ENCODE measurements at places on chromosomes 5 and 9.

DNA sequence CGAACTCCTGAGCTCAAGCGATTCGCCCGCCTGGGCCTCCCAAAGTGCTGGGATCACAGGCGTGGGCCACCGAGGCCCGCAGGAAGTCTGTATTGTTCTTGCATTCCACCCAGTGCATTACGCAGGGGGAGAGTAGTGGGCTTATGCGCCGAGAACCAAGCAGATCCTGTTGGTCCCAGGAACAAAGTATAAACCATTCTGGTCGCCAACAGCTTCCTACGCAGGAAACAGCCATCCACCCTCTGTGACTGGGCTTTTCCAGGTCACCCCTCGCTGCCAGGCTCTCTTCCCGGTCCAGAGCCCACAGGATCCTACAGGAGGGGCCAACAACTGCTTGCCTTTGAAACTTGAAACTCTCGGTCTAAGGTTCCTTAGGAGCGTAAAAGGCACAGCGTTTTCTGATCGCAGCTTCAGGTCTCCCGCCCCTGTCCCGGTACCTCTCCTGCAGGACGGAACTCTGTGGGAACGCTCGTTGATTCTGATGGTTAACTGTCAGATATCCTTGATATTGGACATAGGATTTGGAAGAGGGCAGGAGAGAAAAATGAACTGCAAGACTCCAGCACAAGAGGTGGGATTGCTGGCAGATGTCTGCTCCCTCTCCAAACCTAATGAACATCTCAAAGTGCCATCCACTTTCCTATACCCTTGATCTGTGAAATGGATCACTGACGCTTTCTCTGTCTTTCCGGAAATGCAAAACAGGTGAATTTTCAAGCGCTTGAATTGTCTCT is 4.2 kb upstream of the ANXA2R start:
- no peak for DNase-seq

DNA sequence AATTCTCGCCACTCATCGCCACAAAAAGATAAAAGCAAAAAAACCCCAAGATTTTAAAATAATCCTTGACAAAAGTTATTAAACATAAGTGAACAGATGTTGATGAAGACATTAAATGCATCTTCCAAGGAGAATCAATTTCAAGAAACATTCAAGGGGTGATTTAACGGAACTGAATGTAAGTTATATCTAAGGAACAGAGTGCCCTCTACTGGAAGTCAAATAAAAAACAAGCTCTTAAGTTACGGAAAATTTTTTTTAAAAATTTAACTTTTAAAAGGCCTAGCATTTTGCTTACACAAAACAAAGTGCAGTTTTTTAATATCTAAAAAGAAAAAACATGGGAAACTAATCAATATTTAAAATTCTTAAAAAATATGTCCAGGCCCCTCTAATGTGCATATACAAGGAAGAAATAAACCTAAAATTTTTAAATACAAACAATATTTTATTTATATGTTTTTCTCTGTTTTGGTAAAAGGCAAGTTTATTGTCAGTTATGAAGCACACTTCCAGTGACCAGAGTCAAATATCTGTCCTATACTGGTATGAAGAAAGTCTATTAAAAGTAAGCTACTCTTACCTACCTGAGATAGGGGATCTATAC is 28.0 kb downstream of the TEX10 start:
- DNase-seq: no peak

DNA sequence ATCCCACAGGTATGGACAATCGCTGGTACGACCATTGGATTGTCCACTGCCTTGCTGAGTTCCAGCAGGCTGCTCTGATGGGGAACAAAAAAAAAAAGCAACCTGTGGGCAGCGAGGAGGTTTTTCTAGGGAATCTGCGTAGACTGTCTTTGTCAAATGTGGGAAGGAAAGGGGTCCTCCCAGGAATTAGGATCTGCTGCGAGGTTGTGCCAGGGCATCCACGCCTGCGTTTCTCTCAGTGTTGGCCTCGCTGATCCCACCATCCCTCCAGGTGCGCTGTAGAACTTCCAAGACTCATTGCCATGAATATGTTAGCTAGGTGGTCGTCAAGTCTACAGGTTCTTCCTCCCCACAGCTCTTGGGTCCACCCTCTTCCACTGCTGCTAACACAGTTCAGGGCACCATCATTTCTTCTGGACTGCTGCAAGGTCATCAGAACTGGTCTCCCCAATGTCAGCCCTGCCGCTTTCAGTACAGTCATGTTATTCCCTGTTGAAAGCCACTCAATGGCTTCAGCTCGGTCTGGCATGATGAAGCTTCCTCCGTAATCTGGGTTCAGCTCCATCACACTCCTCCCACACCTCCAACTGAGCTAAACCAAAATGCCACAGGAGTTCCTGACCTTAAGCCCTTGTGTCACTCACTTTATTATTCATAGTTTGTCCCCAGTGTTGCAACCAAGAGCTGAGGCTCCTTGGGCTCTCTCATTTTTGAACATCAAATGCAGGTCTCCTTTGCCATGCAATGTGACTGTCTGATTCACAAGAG is 79.5 kb upstream of the DMRT1 start:
- no peak for DNase-seq

DNA sequence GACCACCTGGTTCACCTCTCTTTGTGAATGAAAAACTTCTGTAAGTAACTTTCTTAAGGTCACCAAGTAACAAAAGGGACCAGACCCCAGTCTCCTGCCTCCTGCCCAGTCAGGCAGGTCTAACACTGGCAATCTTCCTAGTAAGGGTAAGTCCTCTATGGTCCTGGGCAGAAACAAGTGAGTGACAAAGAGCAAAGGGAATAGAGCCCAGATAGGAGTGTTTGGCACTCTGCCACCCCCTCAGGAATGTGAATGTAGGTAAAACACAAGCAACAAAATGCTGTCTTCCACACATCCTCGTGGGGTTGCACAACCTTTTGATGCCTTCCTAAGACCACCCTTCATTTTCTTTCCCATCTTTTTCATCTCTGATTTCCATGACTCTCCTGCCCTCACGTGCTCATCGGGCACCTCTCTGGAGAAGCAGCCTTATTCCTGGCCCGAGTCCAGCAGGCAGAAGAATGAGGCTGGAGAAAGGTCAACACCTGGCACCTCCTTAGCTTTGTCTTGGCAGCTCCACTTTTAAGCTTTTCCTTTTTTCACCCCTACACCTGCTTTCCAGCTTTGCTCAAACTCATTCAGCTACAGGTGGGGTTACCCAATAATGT is 90.2 kb upstream of the LHFPL2 start:
- no peak for DNase-seq

DNA sequence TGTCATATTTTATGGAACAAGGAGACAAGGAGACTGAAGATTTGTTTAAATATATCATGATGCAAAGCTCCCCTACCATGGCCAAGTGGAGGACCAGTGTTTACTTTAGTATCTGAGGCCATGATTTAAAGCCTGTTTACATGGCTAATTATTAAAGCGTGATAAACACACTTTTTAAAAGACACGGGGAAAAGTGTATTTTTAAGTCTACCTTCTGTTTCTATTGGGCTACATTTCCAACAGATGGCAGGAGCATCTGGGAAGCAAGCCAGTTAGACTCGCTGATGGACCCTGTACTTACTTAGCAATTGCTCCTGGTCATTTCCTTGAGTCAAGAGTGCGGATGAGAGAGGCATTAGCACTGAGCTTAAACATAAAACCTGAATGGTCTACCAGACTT is 480.3 kb upstream of the SEMA6A start:
- DNase-seq: no peak

GRCh38 chr5:72397836-72398235 is 77.7 kb downstream of the PTCD2 start:
- no peak for DNase-seq

GRCh38 chr5:168477060-168477459 is 9.2 kb upstream of the RARS1 start:
- DNase-seq: no peak

GRCh38 chr9:81538890-81539289 is 150.5 kb downstream of the TLE1 start:
- DNase-seq: no peak
